Hematopoietic multipotent progenitor cell treated with erythropoietin and hydrocortisone succinate and interleukin-3 and kit ligand, for 8 days (in vitro differentiated cells): ENCODE measurements at places on chromosomes 2 and 18.

GRCh38 chr2:134189009-134189720 is 64.7 kb upstream of the MGAT5 start:
- no peak for DNase-seq

DNA sequence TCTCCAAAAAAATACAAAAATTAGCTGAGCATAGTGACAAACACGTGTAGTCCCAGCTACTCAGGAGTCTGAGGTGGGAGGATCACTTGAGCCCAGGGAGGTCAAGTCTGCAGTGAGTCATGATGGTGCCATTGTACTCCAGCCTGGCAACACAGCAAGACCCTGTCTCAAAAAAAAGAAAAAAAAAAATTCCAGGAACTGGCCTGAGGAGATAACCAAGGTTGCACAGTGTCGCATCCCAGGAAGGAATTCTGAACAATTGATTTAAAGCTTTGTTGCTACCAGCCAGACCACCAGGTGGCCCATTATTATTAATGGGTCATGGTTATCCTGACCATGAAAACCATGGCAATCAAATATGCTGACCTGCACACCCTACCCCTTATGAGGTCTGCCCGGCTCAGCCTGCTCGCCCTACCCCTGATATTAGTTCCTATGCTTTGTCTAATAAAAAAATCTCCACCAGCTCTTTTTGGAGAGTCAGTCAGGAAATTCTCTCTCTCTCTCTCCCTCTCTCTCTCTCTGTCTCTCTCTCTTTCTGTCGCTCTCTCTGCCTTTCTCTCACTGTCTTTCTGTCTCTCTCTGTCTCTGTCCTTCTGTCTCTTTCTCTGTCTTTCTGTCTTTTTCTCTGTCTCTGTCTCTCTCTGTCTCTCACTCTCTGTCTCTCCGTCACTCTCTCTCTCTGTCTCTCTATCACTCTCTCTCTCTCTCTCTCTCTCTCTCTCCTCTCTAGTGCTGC is 73.7 kb downstream of the NCAPH start:
- DNase-seq = no peak

GRCh38 chr2:69211048-69211447 is 176.0 kb downstream of the GFPT1 start:
- DNase-seq = no peak

DNA sequence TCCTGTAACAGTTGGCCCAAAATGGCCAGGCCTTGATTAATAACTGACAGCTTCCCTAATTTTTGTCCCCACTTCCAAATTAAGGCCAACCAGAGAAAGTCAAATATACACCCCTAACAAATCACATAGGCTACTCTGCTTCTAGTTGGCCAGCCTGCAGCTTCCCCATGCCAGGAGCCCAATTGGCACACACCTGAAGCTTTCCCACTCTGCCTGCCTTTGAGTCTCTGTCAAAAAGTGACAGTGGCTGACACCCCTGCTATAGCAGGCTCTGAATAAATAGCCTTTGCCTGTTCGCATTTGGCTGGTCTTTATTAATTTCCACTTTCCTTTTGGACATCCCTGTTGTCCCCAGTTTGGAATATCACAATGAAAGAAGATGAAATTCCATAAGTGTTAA is 256.6 kb upstream of the NCKAP5 start:
- DNase-seq = no peak
